ENCODE measurements at places on chromosomes 4 and X.

DNA sequence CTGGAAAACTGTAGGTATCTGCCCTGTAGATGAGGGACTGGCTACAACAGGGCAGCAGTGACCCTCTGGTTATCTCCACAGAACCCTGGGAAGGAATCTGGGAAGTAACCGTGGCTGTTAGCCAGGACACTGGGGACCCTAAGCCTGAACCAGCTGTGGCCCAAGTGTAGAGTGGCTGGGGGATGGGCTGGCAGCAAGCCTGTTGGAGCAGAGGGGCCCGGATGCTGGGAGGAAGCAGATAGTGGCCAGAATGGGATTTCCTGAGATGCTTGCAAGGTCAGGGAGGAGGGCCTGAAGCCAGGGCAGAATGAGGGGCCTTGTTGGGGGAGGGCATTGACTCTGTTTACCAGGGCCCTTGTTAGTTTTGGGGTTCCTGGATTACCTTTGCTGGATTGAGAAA lies 161.0 kb upstream of the EOLA2 start:
- DNase-seq = no peak

DNA sequence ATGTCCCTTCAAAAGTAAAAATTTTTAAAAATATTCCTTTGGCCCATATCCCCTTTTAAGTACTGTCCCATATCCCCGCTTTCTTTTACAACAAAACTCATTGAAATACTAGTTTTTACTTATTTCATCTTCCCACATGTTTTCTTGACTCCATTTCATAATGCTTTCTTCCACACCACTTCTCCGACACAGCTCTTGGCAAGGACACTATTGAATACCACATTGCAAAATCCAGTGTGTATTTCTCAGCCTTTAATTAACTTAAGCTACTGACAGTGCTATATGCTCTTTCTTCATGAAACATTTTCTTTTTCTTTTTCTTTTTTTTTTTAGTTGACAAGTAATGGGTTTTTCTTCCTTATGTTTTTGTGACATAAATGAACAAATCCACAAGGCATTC lies 28.8 kb downstream of the PRDM8 start:
- no peak for DNase-seq

GRCh38 chrX:40875476-40875875 lies 140.1 kb upstream of the MED14 start:
- DNase-seq = no peak

DNA sequence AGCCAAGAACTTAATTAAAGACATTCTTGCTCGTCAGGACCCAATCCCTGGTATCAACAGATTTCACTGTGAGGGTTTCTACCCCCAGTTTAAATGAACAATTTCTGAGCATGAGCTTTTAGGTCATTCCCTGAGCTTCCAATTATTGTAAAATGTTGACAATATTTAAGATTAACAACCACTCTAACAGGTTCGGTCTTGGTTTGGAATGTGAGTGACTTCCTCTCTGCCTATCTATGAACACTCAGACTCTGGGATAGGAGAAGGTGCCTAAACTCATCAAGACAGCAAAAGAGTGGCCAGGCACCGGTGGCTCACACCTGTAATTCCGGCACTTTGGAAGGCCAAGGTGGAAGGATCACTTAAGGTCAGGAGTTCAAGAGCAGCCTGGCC lies 82.9 kb upstream of the TMEM150C start:
- DNase-seq = no peak
